ENCODE measurements at places on chromosomes 11 and 22. TPM values are rescaled to one million over a fixed set of nuclear protein-coding genes. Genes with fewer than 3 reads are reported as not detected.

The ABTB2 gene
- 2.3 TPM for total RNA-seq

The HEPHL1 gene
- under 0.01 TPM for total RNA-seq

The P4HA3 gene
- total RNA-seq: 8.1 TPM

The LGR4 gene
- total RNA-seq: 31.1 TPM

The MYOD1 gene
- total RNA-seq: not detected

The HBE1 gene
- total RNA-seq: not detected

The OR52E8 gene
- total RNA-seq: not detected
